Type B pancreatic cell (in vitro differentiated cells): ENCODE measurements at places on chromosomes 3 and 15. TPM values are rescaled to one million over a fixed set of nuclear protein-coding genes. Genes with fewer than 3 reads are reported as not detected.

The TTLL13 gene
- 0.58 TPM in 1 of 2 replicates, not detected in the other for total RNA-seq

The EIF4A2 gene
- 477 and 480 TPM in 2 replicates for total RNA-seq

The ZNF621 gene
- total RNA-seq = 17.0 and 23.3 TPM in 2 replicates

The COL7A1 gene
- 17.6 and 32.3 TPM in 2 replicates for total RNA-seq

The SUSD5 gene
- total RNA-seq = 0.64 and 3.3 TPM in 2 replicates

The CCDC13 gene
- 0.71 and 2.4 TPM in 2 replicates for total RNA-seq

The DUOX2 gene
- total RNA-seq = 3.1 TPM in 2 replicates

GRCh38 chr3:56886314-56886713 is 84.6 kb upstream of the ARHGEF3 start:
- no peaks in the 10 kb centered on the region for H3K36me3 ChIP-seq
- no peak for DNase-seq
- H3K4me1 ChIP-seq = peaks cover 28% of the 10 kb centered on the region
- no peak overlapping the region for H3K4me3 ChIP-seq
- H3K27ac ChIP-seq = no peak overlapping the region

DNA sequence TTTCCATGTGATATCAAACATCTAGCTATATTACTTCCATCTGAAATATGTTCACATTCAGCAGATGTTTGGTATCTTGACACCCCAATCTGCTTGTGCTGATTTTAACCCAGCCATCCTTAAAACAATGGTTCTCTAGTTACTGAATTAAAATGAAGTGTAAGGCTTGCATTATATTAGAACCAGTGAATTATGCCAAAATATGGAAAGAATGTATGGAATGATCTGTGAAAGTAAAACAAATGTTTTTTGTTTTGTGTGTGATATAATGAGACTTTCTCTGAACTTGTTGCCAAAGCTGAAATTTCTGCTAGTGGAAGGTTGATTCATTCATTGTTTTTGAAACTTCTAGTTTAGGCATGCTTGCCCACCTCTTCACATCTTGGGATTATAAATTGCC is 317.1 kb downstream of the MEX3B start:
- H3K4me3 ChIP-seq = no peak overlapping the region
- peaks cover 13% of the 10 kb centered on the region for H3K36me3 ChIP-seq
- peaks cover 17% of the 10 kb centered on the region for H3K4me1 ChIP-seq
- H3K27ac ChIP-seq = no peak overlapping the region
- no peak for DNase-seq

DNA sequence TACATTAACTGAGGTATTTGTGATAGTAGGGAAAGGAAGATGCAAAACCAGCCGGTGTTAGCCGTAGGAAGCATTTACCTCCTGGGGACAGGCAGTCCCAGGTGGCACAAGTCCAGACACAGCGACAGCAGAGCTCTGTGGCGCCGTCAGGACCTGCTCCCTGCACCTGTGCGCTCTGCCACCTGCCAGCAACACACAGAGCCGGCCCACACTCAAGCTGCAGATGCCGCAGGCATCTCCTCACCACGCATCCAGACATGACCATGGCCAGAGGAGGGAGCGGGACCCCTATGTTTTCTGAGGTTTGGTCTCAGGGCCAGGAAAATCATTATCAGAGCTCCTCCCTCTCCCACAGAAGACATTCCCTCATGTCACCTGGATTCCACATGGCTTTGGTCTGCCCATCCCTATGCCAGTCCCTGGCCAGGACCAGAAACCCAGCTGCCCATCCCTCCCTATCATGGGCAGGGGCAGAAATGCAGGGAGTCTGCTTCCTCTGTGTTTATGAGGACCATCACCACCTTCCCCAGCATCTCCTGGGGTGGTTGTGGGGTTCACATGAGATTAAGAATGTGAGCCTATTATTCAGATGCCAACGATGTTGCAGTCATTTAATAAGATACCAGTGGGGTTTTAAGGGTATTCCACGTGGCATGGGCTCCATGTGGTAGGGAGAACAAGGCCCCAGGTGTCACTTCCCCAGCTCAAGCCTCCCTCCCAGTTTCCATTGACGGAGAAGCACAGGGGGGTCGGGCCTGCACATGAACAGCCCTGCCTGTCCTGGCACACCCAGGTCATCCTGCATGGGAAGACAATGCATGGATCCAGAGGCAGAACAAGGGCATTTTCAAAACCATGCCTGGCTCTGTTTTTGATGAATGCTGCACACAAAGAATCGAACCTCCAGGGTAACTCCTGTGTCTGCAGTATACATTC is 251.1 kb downstream of the OCA2 start:
- H3K4me1 ChIP-seq = no peaks in the 10 kb centered on the region
- H3K27me3 ChIP-seq = peaks cover 3% of the 10 kb centered on the region
- no peaks in the 10 kb centered on the region for H3K36me3 ChIP-seq
- DNase-seq = no peak
- no peak overlapping the region for H3K27ac ChIP-seq

GRCh38 chr3:109460961-109461360 is 123.6 kb upstream of the DPPA4 start:
- H3K4me3 ChIP-seq = no peak overlapping the region
- DNase-seq = no peak
- no peaks in the 10 kb centered on the region for H3K36me3 ChIP-seq
- H3K27ac ChIP-seq = no peak overlapping the region
- H3K27me3 ChIP-seq = no peaks in the 10 kb centered on the region

DNA sequence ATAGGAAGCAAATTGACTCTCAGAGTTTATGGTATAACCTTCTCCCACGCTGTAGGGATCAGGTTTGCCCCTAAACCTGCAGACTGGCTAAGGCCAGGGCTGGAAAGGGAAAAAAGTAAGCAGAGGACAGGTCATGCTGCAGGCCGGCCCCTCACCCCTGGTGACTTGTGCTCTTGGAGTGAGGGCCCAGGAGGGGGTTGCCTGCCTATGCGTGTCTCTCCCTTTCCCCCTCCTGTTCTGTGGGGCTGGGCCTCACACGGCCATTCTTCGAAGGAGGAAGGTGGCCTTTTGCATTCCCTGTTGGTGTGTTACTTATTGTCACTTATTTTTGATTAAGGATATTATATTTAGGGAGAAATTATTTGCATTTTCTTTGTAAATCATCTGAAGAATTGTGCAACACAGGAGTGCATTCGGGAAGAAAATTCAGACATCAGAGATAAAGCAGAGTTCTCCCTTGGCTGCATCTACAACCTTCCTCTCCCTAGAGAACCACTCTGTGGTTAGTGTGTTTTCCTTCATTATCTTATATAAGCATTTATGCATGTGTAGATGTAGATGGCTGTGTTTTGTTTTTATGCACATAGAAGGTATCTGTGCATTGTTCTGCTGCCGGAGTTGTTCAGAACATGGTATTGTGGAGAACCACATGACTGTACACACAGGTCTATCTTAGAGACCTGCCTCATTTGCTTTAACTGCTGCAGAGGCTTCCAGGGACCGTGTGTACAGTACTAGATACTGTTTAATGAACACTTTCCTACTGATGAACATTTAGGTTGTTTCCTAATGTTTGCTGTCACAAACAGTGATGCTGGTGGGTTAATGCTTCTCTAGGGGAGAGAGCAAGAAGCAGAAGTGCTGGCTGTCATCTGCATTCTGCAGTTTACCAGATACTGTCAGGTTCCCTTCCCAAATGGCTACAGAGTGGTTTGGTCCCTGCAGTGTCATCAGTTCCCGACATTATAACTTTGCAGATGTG is 133.5 kb downstream of the APBA2 start:
- H3K4me1 ChIP-seq = peaks cover 3% of the 10 kb centered on the region
- no peak overlapping the region for H3K27ac ChIP-seq
- H3K36me3 ChIP-seq = peaks cover 4% of the 10 kb centered on the region

GRCh38 chr3:185270262-185270955 is 16.6 kb upstream of the EHHADH start:
- H3K4me1 ChIP-seq = no peaks in the 10 kb centered on the region
- DNase-seq = no peak
- no peak overlapping the region for H3K27ac ChIP-seq
- no peaks in the 10 kb centered on the region for H3K36me3 ChIP-seq

GRCh38 chr3:33001889-33002288 is 50.4 kb downstream of the CCR4 start:
- peaks cover 11% of the 10 kb centered on the region for H3K36me3 ChIP-seq
- H3K4me1 ChIP-seq = peaks cover 10% of the 10 kb centered on the region
- H3K27ac ChIP-seq = no peak overlapping the region
- no peaks in the 10 kb centered on the region for H3K27me3 ChIP-seq

DNA sequence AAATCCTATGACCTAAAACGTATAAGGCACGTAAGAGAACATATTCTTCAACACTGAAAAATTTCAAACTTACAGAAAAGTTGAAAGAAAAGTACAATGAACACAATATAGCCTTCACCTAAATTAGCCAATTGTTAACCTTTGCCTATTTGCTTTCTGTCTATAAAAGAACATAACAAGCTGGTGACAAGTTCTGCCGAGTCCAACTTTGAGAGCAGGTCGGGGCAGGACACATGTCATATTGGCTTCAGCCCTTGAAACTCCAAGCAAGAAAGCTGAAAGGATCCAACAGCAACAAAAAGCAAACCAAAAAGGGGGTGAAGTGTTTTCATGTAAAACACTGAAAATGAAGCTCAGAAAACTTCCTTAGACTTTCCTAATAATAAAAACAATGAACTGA is 59.1 kb downstream of the TBC1D2B start:
- H3K27ac ChIP-seq = no peak overlapping the region
- H3K4me3 ChIP-seq = no peak overlapping the region
- H3K4me1 ChIP-seq = no peaks in the 10 kb centered on the region
- DNase-seq = no peak
- H3K27me3 ChIP-seq = no peaks in the 10 kb centered on the region

DNA sequence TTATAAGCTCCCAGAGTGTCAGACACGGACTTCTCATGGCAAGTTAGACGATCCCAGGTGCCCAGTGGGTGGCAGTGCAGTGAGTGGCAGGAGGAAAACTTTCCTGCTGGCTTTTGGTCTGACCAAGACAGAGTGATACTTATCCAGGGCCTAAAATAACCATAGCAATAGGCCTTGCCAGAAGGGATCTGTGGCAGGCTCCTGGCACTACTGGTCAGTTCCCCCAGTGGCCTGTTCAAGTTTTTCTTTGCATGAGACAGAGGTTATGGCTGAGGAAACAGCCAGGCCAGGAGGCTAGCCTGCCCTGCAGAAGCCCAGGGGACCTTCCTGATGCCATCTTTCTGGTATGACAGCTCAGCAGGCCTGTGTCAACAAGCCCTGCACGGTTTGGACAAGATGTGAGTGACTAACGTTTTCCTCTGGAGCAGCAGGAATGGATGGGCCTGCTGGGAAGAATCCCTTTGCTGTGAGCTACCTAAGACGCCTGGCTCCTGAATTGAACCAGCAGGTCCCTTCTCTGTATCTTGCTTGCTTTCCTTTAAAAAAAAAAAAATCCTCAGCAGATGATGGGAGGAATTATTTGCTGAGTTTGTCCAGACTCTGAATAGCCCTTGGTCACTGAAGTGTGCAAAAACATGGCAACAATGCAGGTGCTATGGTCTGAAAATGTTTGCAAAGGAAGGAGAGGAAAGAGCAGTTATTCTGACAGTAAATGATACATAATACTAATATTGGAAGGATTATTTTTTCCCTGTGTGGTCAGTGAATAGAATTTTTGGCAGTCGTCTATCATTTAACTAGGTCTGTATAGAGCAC is 18.0 kb downstream of the SCG5 start:
- no peaks in the 10 kb centered on the region for H3K36me3 ChIP-seq
- no peaks in the 10 kb centered on the region for H3K27me3 ChIP-seq
- no peak for DNase-seq
- no peak overlapping the region for H3K27ac ChIP-seq
- no peak overlapping the region for H3K4me3 ChIP-seq
- peaks cover 24% of the 10 kb centered on the region for H3K4me1 ChIP-seq

DNA sequence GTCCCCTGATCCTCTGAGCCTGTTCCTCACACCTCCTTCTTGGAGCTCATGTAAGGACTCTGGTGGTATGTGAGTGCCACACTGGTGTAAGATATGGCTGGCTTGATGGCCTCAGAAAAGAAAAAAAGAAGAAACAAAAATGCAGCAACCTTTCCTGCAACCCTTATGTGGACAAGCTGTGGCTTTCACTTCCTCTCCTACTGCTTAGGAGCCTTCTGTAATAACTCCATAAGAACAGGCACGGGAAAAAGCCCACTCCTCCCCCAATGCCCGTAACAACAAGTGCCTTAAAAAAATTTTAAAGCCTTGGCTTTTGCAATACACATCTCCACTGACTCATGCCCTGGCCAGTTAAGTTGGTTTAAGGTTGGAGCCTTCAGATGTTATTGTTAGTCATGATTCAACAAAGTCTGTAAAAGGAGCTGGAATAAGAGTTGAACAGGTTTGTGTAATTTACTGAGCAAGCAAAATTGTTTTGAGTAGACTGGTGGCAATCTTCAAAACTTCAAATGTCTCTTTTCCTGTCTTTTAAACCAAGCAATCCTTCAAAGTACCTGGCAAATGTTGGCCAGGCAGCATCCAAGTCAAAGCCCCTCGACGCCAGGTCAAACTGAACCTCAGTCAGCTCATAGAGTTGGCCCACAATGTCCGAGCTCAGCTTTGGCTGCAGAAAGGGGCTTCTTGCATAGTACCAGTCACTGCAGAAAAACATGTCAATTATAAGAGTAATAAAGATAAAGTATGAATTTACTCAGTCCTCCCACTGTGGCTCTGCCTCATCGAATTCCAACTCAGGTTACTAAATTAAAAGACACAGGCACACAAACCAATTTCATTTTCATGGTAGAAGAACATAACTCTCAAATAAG is 22.9 kb downstream of the FYCO1 start:
- H3K36me3 ChIP-seq = peaks cover 14% of the 10 kb centered on the region
- no peaks in the 10 kb centered on the region for H3K27me3 ChIP-seq
- no peak for DNase-seq
- no peaks in the 10 kb centered on the region for H3K4me1 ChIP-seq
- H3K4me3 ChIP-seq = no peak overlapping the region

GRCh38 chr3:178476886-178477285 is 59.4 kb upstream of the KCNMB2 start:
- no peaks in the 10 kb centered on the region for H3K36me3 ChIP-seq
- no peaks in the 10 kb centered on the region for H3K27me3 ChIP-seq
- no peak overlapping the region for H3K27ac ChIP-seq
- no peak overlapping the region for H3K4me3 ChIP-seq
- H3K4me1 ChIP-seq = peaks cover 6% of the 10 kb centered on the region
- no peak for DNase-seq

GRCh38 chr3:177245250-177245649 is 48.0 kb upstream of the TBL1XR1 start:
- no peak overlapping the region for H3K27ac ChIP-seq
- DNase-seq = no peak
- no peaks in the 10 kb centered on the region for H3K36me3 ChIP-seq
- peaks cover 4% of the 10 kb centered on the region for H3K4me1 ChIP-seq

DNA sequence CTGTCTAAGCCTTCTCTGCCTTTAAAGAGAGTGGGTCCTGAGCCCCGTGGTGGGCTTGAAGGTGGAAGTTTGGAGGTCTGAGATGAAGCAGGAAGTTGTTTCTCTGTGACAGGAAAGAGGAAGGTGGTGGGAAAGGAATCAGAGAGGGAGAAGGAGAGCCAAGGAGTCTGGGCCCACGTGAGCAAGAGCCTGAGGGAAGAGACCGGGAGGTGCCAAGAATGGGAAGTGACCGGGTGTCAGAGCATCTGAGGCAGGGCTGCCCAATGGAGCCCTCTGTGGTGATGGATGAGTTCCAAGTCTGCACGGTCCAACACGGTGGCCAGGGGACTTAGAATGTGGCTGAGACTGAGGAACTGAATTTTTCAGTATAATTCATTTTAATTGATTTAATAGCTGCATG is 24.6 kb downstream of the ALDH1L1 start:
- DNase-seq = no peak
- H3K27me3 ChIP-seq = no peaks in the 10 kb centered on the region
- no peak overlapping the region for H3K4me3 ChIP-seq
- no peak overlapping the region for H3K27ac ChIP-seq

- H3K4me1 ChIP-seq = peaks cover 4% of the 10 kb centered on the region
- peaks cover 67% of the 10 kb centered on the region for H3K27me3 ChIP-seq
- peak within 1 kb of the TSS; percentile 81 for H3K27ac ChIP-seq
- DNase-seq = peak; percentile 80
- H3K36me3 ChIP-seq = peaks cover 4% of the 10 kb centered on the region
- peak within 1 kb of the TSS; percentile 94 for H3K4me3 ChIP-seq
Observed at GRCh38 chr3:142963516-142964448, at the start of gene PAQR9. Gene PAQR9 (minus strand): TSS chr3:142963674. CDS start chr3:142963336, 338 bp downstream.
